Iris pigment epithelial cell (primary cell): ENCODE measurements at places on chromosomes 3 and 15.

DNA sequence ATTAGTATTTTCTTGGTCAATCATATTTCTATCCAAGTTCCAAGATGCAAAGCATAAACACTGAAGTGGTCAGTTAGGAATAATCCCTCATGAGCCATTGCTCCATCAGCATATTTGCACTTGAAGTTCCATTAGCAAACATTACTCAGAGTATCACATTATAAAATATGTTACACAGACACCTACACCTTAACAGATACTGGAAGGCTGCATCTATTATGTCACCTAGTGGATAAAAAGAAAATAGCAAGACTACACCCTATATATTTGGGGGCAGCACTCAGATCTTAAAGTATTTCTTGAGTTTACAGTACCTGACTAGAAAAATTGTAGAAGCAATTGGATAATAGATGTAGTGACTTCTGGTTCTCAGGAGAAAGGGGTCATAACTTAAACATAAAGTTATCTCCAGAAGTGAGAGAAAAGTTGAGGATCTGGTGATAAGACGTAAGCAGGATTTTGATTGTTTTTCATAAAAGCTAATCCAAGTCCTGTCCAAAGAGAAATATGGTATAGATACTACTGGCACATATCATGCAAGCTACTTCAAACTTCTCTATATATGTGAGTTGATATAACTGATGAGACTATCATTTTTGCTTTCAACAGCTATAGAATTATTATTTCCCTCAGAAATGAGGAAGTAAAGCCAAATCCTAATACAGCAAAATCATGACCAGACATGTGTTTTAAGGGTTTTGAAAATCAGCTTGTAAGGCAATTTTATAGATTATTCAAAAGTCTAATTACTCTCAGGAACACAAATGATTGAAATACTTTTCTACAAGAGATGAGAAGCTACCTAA, 422.2 kb downstream of the GBE1 start:
- DNase-seq: peak; percentile 34

- no peak for DNase-seq
Observed at GRCh38 chr3:94028093-94028837, at the start of gene STX19. Gene STX19, minus strand, starts transcription at chr3:94028597. Its CDS starts 13,328 bp downstream, at chr3:94015269.

DNA sequence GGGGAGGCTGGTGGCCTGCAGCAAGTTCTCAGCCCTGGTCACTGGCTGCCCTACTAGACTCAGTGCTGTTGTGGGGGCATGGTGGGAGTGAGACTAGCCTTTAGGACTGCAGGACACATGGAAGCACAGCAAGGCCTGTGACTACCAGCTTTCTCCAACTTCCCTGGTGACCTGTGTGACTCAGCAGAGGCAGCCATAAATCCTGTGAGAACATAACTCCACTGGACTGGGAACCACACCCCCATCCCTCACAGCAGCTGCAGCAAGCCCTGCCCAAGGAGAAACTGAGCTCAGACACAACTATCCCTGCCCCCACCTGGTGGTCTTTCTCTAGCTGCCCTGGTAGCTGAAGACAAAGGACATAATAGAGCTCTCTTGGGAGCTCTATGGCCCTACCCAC, 111.3 kb downstream of the DCLK3 start:
- DNase-seq: peak; percentile 60

- DNase-seq: no peak
Observed at GRCh38 chr3:71406972-71407810, 176.3 kb downstream of the FOXP1 start.

DNA sequence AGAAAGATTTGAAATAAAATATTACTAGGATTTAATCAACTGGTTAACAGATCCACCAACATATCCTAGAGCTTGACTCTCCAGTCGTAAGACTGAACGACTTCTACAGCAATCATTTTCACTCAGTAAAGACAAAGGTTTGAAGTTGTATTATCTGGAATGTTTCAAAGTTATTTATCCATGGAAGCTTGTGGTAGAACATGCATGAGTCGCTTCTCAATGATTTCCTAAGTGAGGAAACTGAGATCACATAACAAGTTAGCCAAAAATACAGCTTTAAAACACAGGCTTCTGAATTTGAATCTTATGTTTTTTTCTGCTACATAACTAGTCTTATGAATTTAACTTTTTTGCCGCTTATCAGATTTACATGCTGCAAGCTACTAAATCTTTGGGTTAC, 241.8 kb downstream of the FOXP1 start:
- DNase-seq: peak; percentile 82

- no peak for DNase-seq
Observed at GRCh38 chr3:32897981-32898623, 53.3 kb upstream of the CCR4 start.
